ENCODE measurements at places on chromosomes 12 and 14.

GRCh38 chr12:88510843-88511242 lies 69.4 kb downstream of the KITLG start:
- DNase-seq: no peak

DNA sequence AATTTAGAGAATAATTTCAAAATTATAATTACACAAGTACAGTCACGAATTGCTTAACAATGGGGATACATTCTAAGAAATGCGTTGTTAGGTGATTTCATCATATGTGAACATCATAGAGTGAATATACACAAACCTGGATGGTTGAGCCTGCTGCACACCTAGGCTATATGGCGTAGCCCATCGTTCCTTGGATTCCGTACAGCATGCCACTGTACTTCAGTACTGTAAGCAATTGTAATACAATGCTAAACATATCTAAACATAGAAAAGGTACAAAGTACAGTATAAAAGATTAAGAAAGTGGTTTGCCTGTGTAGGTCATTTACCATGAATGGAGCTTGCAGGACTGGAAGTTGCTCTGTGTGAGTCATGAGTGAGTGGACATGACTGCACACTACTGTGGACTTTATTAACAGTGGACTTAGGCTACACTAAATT lies 286.2 kb downstream of the CACNA1C start:
- DNase-seq: no peak

GRCh38 chr14:103273745-103274615 lies 60.1 kb upstream of the EIF5 start:
- DNase-seq: no peak

DNA sequence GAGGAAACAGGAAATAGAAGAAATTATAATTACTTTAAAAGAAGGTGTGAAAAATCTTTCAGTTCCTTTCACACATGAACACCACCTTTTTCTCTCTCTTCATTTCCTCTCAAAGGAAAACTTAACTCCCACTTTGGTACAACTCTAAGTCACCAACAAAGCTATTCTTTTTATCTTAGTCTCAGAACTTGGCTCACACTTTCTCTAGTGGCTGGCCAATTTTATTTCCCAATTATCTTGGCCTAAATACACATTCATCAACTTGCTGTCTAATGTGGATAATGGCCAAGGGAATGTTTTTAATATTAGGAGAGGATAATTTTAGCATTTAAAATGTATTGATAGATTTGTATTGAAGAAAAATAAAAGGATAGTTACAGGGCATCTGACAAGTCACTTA lies 64.5 kb upstream of the NAV3 start:
- DNase-seq: no peak

- no peak for DNase-seq
These were observed 101.5 kb downstream of the HELB start for GRCh38 chr12:66403746-66404145.

GRCh38 chr12:56657416-56658379 lies 11.9 kb upstream of the ATP5F1B start:
- no peak for DNase-seq

DNA sequence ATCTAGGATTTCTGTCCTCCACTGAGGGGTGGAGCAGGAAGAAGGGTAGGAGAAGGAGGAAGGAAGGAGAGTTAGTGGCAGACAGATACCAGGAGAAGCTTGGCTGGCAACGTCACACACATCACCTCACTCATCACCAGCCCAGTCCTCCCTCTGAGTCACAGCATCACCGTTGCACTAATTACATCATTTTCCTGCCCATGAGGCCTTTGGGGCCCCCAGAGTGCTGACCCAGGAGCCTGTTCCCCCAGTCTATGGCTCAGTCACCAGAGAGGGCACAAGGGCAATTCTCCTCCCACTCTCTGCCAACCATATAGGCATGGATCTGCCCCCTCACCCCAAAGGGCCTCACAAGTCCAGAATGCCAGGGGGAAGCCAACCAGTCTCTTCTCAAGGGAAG lies 4.6 kb downstream of the RND1 start:
- no peak for DNase-seq

DNA sequence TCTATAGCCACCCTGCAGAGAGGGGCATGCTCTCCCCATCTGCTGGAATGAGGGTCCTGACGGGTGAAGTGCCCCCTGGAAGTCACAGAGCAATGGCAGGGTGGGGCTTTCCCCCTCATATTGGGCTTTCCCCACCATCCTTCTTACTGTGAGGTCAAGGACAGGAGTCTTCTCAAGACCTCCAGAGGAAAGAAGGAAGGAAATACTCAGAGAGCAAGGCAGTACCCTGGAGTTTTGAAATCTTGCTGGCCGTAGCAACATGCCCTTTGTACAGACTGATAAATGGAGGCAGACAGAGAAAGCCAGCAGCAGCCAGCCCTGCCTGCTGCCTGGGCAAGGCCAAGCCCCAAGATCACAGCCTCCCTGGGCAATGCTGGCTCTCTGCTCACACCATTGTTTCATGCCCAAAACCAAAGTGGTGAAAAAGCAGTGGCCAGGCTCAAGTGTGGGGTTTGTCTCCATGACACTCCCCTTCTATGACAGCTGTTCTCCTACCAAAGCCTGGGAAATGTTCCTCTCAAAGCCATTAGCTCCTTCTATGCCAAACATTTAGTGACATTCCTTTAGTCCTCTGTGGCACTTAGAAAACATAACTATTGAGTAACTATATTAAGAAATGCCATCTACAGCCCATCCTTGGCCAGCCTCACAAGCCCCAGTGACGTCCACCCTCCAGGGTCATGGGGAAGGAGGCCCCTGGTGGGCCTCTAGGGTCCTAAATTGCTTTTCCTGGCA lies 13.2 kb upstream of the ITPK1 start:
- DNase-seq: no peak

DNA sequence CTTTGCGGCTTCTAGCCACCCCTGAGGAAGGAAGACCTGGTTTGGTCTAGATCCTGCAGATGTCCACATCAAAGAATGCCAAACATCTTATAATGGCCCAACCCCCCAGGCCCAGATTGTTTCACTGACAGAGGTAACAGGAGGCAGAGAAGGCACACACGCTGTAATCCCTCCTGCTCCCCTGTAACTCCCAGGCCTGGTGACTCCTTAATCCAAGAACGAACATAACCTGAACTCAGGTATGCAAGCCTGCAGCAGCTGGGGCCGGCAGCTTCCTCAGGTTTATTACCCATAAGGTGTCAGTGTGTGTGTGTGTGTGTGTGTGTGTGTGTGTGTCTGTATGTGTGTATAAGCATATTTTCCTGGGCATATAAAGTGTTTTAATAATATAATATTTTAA lies 52.7 kb downstream of the ERH start:
- no peak for DNase-seq

DNA sequence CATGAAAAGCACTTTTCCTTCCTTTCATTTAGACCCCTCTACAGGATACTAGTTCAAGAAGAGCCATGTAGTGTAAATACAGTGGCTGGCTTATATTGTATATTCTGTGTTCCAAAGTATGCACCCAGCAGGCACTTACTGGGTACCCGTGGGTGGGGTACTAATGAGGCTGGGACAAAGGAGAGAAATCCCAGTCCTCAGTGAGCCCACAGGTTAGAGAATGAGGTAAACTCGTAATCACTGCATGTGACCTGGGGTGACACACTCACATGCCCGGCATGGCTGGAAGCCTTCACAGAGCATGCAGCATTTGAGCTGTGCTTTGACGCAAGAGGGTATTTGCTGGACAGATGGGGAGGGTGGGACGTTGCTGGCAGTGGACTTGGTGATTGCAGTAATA lies 17.1 kb downstream of the SLC24A4 start:
- no peak for DNase-seq

DNA sequence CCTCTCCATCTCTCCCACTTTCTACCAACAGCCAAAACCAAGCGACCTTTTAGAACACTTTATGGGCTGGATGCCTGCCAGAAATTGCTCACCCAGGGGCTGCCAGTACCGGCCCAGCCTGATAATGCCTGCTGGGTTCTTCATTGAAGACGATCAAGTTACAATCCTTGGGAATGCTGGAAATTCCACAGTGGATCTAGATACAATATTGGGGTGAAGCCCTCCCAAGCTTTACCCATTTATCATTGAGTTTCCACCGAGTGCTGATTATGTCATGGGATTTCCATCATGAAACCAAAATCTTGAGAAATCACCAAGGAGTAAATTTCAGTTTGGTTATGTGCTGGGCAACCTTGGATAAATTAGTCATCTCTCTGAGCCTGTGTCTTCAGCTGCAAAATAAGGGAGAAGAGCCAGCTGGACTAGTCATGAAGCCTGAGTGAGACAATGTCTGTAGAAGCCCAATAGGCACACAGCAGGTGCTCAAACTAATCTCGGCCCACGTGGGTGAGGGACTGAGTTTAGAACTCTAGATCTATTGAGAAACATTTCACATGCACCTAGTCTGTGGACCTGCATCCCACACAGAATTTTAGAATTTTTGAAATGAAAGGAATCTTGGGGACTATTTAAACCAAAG lies 75.5 kb upstream of the CLMN start:
- no peak for DNase-seq

DNA sequence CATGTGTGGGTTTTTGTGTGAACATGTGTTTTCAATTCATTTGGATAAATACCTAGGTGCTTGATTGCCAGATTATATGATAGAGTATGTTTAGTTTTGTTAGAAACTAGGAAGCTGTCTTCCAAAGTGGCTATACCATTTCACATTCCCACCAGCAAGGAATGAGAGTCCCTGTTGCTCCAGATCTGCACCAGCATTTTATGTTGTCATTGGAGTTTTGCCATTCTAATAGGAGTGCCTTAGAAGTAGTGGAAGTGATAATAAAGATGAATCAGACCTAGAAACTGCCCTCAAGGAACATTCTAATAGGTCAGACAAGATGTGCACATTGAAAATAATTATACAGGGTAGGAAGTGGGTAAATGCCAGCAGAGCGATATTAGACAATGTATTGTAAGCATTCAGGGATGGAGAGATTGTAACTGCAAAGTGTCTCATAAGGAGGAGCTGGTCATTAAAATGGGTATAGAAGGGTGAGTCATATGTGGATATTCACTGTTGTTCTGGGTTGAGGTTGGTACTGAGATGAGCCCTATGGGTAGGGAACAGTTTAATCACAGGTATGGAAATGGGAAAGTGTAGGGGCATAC lies 71.4 kb downstream of the MNAT1 start:
- DNase-seq: no peak

GRCh38 chr14:67331368-67332125 lies 28.1 kb downstream of the ATP6V1D start:
- DNase-seq: no peak

DNA sequence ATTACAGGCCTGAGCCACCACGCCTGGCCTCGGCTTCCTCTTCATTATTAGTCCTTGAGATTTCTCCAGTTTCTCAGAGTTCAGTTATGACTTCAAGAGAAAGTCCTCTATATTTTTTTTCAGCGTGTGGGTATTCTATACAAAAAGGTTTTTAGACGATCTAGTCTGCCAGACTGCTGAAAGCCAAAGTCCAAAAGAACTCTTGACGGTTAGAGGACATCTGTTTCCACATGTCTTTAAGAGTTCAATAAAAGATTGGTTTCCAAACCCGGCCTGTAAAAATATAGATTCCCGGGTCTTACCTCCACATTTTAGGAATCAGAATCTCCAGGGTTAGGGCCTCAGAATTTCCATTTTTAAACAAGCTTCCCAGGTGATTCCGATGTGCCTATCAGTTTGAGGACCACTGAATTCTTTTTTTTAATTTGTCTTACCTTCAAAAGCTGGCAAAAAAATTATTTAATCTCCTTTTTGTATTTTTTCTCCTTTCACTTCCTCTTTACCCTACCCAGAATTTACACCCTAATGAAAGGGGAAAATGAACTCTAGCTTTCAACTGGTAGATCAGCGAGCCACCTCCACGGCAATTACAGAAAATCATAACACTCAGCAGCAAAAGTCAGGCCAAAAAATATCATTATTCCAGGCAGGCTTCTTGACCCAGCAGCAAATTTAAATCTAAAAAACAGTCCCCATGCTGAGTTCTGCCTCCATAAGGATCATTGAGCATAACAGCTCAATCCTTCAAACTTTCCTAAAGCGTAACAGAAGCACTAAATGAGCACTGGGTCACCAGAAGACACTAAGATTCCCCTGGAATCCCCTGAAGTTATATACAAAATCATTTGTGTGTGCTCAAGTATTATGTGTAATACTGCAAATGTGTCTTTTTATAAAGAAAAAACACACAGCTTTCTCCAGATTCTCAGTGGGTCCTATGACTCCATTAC lies 8.7 kb downstream of the NT5DC3 start:
- DNase-seq: no peak

- DNase-seq: peak; percentile 47
These were observed 4.2 kb downstream of the RDH5 start for GRCh38 chr12:55724226-55724939.
